ENCODE measurements at places on chromosomes 1 and 21. TPM values are rescaled to one million over a fixed set of nuclear protein-coding genes. Genes with fewer than 3 reads are reported as not detected.

Gene TRNP1
- 14.8 TPM for total RNA-seq

Gene DYRK1A
- 53.5 TPM for total RNA-seq

Gene C1QTNF12
- 0.92 TPM for total RNA-seq

Gene SLC26A9
- not detected for total RNA-seq

Gene SOX13
- total RNA-seq, result 1.5 TPM

Gene UBXN10
- not detected for total RNA-seq

Gene GJA5
- 0.59 TPM for total RNA-seq

Gene TDRKH
- 5.6 TPM for total RNA-seq

Gene GPR37L1
- 0.05 TPM for total RNA-seq

Gene TM2D1
- total RNA-seq, result 59.1 TPM

Gene GBP6
- not detected for total RNA-seq

Gene WDR3
- total RNA-seq, result 48.3 TPM

Gene C1orf226
- total RNA-seq, result 0.83 TPM

Gene SNAP47
- 50.0 TPM for total RNA-seq

Gene DLGAP3
- total RNA-seq, result not detected

Gene FCRL5
- total RNA-seq, result not detected

Gene TRIM45
- 2.4 TPM for total RNA-seq

Gene MGST3
- 103 TPM for total RNA-seq

Gene MCOLN2
- total RNA-seq, result 0.30 TPM

Gene OR6F1
- total RNA-seq, result not detected

Gene SYT6
- total RNA-seq, result not detected

Gene CFHR1
- total RNA-seq, result 0.18 TPM

Gene GMEB1
- 12.3 TPM for total RNA-seq

Gene NBPF4
- not detected for total RNA-seq

Gene PSRC1
- 1.5 TPM for total RNA-seq

Gene HRNR
- not detected for total RNA-seq

Gene C1orf210
- total RNA-seq, result not detected

Gene SYPL2
- not detected for total RNA-seq

Gene WLS
- total RNA-seq, result 95.2 TPM

Gene PGBD5
- not detected for total RNA-seq

Gene KCNJ15
- total RNA-seq, result 1.8 TPM

Measured in smooth muscle cell of the umbilical artery (primary cell).